Left lobe of liver (tissue), 2 donors: ENCODE measurements at places on chromosomes 5 and 9. TPM values are rescaled to one million over a fixed set of nuclear protein-coding genes. Genes with fewer than 3 reads are reported as not detected.

- peak; percentile 75 for DNase-seq
Observed at GRCh38 chr9:107389617-107390071, 99.9 kb downstream of the KLF4 start.

DNA sequence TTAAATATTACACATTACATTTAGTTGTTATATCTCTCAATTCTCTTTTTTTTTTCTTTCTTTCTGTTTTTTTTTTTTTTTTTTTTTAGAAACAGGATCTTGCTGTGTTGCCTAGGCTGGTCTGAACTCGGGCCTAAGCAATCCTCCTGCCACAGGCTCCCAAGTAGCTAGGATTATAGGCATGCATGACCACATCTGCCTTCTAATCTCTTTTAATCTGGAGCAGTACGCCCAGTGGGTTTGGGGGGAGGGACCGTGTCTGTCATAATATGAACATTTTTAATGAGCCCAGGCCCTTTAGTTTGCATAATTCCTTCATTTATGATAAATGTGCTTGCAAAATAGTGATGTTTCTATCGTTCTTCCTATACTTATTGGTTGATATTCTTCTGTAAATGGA, 10.3 kb downstream of the RHOBTB3 start:
- DNase-seq, result no peak

The GPRIN1 gene
- 0.18 TPM for total RNA-seq

The JAKMIP2 gene
- total RNA-seq, result 0.40 TPM

DNA sequence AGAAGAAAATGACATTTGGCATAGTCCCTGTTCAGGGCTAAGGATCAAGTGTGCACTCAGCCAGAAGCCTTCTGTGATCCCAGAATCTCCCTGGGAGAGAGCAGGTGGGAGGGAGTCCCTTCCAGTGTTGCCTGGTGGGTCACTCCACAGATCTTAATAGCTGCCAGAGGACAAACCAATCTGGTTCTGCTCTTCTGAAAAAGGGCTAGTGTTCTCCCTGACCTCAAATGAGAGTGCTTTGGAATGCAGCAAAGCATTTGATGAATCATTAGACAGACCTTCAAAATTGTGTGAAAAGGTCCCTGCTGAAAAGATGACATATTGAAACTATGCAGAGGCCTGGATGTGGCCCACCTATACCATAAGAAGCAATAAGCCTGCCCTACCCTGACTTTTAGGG, 339.7 kb downstream of the TMEM232 start:
- DNase-seq, result no peak

The PCDHB14 gene
- total RNA-seq, result 0.75 TPM

- peak; percentile 51 for DNase-seq
Observed at GRCh38 chr5:35777358-35778087, 79.2 kb upstream of the IL7R start.
